ENCODE measurements at places on chromosomes 2 and 18.

DNA sequence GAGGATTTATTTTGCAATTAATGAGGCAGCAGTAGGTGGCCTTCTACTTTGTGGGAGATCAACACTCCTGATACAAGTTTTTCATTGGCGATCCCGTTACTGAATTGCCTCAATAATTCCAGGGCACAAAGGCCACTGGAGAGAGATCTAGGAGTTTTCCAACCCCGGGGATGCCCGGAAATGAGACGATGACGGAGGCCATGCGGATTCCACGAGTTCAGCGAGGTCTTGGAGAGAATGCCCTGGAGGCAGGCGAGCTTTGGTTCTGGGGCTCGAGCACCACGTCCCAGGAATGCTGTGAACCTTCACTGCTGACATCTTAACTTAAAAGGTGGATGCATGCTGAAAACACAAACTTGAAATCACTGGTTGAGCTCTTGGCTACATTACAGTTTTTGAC lies 74.2 kb downstream of the LDLRAD4 start:
- DNase-seq: peak; percentile 65

GRCh38 chr18:47209171-47209570 lies 33.0 kb upstream of the IER3IP1 start:
- DNase-seq: no peak

- DNase-seq: peak; percentile 18
Measured at GRCh38 chr2:119423108-119423444, 8.6 kb upstream of the TMEM37 start.

GRCh38 chr2:161955211-161955610 lies 118.8 kb downstream of the DPP4 start:
- DNase-seq: no peak
